Activated CD4-positive, alpha-beta T cell treated with anti-CD3 and anti-CD28 coated beads, Interleukin-2, Interleukin-6, amounts not matched to agents 100 ng/mL and 50 ng/mL, durations not matched to agents 16 hours and 8 hours (primary cell): ENCODE measurements at places on chromosomes 7 and 10.
A peak's percentile ranks its signal among the peaks of the same experiment; 100 is the strongest.

DNA sequence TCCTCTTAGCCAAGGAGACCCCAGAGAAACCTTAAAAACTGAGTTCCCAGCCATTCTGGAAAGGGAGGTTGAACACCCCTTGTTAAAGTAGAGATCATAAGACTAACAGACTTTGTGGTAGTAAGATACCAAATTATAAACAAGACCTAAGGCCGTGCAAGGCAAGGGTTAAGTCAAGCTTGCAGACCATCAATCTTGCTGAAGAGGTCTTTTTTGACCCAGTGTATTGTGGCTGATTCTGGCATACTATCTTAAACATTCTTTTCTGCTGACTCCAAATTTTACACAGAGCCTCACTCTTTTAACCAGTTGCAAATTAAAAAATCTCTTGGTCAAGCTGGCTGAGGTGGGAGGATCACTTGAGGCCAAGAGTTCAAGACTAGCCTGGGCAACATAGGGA is 1.2 kb upstream of the TBRG4 start:
- no peak for DNase-seq

GRCh38 chr10:23656735-23657134 is 217.9 kb downstream of the OTUD1 start:
- DNase-seq = peak; percentile 2

- DNase-seq = no peak
These were observed 1.5 kb downstream of the CPSF4 start for GRCh38 chr7:99440195-99440594.

DNA sequence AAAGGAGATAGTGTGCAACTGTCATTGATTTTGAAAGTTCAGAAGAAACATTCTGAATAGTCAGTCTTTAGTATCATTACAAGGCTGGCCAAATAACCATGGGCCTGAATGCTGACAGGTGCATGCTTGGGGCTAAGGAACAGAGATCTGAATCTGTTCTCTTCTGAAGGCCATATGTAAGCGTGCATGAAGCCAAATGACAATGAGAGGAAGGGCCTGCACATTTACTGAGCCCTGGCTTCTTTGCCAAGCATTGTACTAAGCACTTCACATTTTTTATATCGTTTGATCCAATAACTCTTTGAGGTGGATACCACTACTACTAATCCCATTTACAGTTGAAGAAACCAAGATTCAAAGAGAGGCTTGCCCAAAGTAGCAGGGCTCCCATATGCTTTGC is 22.5 kb upstream of the TIAL1 start:
- no peak for DNase-seq

GRCh38 chr7:75951506-75951905 is 36.6 kb downstream of the POR start:
- no peak for DNase-seq

DNA sequence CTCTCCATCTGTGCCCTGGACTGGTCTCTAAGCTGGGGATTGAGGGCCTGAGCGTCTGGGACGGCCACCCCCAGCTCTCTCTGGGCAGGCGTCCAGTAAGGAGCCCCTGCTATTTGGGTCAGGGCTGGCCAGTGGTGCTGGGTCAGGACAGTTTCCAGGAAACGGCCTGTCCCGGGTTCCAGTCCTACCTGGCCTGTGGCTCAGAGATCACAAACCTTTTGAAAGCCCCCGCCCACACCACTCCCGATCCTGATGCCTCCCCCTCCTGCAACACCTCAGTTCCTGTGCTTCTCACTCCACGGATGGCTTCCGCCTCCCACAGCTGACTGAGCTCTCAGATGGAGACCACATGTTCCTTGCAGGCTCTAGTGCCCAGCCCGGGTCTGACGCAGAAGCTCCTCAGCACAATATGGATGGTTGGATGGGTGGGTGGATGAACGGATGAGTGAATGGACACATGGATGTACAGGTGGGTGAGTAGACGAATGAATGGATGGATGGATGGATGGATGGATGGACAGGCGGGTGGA is 91.7 kb upstream of the PDGFA start:
- no peak for DNase-seq

- peak; percentile 83 for DNase-seq
These were observed 1.1 kb downstream of the TRRAP start for GRCh38 chr7:98879198-98879978.

- DNase-seq = no peak
These were observed 72.6 kb upstream of the LSM8 start for GRCh38 chr7:118111347-118111746.

DNA sequence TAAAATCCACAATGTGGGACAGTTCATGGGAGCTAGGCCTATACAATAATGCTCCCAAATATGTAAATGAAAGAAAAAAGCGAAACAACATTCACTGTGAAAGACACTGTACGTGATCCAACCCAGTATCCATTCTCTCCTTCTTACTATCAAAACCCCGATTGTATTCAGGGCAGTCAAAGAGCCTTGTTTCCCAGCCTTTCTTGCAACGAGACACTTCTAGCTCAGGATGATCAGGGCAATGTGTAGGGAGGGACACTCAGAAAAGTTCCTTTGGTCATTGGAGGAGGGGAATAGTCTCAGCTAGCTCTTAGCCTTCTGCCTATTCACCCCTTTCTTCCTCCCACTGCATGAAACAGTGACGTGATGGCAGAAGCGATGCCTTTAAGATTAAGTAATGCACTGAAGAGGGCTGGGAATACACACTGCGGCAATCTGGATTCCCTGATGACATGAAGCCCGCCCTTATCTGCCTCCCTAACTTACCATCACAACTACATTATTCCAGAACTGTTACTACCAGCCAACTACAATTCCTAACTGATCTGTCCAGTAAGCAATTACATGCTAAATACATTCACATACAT is 27.3 kb downstream of the UBE2H start:
- DNase-seq = no peak

DNA sequence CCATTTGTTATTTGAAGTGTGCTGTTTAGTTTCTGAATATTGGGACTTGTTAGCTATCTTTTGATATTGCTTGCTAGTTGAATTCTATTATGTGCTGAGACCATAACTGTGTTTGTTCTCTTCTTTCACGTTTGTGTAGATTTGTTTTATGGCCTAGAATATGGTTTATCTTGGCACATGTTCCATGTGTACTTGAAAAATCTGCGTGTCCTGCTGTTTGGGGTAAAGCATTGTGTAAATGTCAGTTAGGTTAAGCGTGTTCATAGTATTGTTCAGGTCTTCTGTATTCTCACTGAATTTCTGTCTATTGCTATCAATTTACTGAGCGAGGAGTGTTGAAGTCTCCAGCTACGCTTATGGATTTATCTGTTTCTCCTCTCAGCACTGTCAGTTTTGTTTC is 19.4 kb downstream of the MMP21 start:
- DNase-seq = no peak

DNA sequence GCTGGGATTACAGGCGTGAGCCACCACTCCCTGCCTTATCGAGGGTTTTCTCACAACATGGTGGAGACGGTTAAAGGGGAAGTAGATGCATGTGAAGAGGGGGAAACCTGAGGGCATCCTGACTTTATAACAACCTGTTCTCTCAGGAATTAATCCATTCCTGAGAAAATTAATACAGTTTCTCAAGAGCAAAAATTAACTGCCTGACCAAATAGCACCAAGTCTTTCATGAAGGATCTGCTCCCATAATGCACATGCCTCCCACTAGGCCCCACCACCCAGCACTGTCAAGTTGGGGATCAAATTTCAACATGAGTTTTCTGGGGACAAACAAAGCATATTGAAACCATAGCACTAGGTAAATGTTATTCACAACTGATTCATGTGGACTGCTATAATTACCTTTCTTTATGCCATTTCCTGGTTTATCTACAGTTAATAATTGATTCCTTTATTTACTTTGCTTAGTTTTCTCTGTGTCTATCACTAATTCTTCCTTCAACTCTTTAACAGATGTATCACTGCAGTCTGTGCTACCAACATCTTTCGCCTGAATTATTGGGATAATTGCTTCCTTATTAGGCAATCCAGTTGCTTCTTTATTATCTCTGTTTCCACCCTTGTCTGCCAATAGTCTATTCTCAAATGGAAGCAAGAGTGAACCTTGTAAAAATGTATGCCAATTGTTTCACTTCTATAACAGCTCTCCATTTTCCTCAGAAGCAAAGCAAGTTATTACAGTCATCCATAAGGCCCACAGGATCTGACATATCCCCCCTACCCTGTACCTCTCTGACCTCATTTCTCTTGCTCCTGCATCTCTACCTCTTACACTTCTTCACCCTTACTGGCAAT is 12.9 kb upstream of the MICU1 start:
- DNase-seq = no peak

DNA sequence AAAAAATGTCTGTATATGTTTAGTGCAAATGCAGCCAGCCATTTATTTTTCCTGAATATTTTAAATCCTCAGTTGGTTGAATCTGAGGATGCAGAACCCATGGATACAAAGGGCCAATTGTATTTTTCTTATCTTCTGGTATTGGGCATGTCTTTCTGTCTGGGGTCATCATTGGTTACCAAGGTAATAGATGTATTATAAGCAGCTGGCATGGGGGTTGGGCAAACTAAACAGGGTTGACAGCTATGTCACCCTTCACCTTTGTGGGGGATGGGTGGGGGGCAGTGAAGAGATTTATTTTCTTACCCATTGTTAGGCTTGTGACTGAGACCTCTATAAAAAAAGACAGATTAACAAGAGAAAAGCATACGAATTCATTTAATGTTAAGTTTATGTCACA is 38.8 kb downstream of the CDHR3 start:
- no peak for DNase-seq

DNA sequence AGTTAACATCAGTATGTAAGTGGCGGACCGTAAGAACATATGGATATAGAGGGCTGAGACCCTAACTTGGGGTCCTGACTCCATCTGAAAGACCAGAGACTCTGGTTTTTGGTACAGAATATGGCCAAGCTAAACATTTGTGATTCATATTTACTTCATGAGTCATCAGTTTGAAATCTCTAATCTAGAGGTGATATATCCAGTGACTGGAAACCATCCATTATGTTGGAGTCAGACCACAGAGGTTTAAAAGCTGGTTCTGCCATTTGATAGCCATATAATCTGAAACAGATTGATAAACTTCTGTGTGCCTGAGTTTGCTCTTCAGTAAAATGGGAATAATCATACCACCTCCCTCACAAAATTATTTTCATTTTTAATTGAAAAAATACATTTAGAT is 505.3 kb downstream of the SORCS3 start:
- DNase-seq = no peak

- DNase-seq = no peak
These were observed 129.0 kb downstream of the CDH23 start for GRCh38 chr10:71525721-71526120.

GRCh38 chr7:129101746-129102145 is 42.8 kb upstream of the TSPAN33 start:
- DNase-seq = no peak
